ENCODE measurements at places on chromosomes 11 and 22.
A peak's percentile ranks its signal among the peaks of the same experiment; 100 is the strongest.

DNA sequence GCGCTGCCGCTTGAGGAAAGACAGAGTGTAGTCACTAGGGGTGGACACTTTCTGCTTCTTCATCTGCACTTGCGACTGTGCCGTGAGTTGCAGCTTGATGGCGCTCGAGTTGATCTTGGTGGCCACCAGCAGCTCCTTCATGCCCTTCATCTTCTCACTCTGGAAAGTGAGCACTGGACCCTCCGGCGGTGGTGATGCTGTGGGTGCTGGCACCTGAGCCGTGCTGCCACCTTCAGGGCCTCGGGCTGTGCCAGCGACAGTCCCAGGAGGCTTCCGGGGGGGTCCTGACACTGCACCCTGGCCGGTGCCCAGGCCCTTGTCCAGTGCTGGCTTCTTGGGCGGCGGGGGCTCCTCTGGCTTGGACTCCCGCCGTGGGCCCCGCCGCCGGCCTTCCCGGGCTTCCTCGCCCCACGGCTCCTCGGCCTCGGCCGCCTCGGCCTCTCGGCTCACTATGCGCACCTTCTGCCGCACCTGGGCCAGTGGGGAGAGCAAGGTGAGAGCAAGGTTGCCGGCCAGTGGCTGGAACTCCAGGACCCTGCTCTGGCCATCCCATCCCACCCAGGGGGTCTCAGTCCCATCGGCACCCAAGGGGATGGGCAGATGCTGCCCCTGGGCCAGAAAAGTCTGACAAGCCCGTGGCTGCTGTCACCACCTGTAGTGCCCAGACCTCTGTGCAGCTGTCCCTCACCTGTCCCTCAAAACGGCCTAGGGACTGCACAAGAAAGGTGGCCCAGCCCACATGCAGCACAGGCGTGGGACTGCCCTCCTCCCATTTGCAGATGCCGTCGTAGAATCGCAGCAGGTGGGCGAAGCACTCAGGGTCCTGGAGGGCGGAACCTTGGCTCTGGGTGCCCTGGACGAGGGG lies 1.6 kb upstream of the MAP4K2 start:
- DNase-seq, result no peak

GRCh38 chr11:91986218-91986617 lies 238.4 kb upstream of the FAT3 start:
- DNase-seq, result no peak

DNA sequence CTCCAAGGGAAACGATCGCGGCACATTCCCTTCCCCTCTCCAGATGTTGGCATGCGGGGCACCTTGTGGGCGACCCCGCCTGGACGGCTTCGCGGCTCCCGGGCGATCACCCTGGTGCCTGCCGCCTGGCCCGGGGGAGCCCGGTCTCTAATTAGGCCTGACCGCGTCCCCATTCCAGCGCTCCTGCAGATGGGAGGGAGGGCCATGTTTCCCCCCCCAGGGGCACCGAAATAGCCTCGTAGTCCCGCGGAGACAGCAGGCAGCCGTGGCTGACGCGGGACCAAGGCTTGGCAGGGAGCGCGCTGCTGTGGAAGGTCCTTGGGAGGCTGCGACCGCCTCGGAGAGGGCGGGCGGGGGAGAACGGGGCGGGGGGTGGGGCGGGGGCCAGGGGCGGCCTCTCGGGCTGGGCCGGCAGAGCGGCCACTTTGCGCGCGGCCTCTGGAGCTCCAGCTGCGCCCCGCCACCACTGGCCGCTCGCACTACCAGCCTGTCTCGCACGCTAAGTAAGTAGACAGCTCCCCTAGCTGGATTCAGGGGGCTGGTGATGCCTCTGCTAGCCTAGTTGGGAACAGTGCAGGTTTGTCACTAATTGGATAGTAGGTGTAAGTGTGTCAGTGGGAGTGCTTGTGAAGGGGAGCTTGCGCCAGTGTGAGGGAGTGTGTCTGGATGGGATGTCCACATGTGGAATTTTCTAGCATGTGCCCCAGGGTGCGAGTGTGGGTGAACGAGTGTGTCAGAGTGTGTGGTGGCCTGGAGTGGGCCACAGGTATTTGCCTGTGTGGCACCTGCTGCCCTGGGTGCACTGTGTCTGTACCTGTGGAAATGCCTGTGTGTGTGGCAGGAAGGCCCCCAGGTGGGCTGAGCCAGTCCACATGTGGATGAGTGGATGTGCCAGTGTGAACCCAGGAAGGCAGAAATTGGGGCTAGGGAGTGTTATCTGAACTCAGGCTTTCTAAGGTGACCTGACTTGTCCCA lies at the start of gene INSC:
Gene INSC, plus strand, starts transcription at position 423 of the 975 bp plus-strand sequence. CDS start 34,252 bp downstream, outside the sequence.
- peak; percentile 15 for DNase-seq

GRCh38 chr11:44852159-44852747 lies 98.4 kb downstream of the TP53I11 start:
- DNase-seq, result no peak

GRCh38 chr22:38754751-38755154 lies 1.0 kb downstream of the SUN2 start:
- peak; percentile 63 for DNase-seq

DNA sequence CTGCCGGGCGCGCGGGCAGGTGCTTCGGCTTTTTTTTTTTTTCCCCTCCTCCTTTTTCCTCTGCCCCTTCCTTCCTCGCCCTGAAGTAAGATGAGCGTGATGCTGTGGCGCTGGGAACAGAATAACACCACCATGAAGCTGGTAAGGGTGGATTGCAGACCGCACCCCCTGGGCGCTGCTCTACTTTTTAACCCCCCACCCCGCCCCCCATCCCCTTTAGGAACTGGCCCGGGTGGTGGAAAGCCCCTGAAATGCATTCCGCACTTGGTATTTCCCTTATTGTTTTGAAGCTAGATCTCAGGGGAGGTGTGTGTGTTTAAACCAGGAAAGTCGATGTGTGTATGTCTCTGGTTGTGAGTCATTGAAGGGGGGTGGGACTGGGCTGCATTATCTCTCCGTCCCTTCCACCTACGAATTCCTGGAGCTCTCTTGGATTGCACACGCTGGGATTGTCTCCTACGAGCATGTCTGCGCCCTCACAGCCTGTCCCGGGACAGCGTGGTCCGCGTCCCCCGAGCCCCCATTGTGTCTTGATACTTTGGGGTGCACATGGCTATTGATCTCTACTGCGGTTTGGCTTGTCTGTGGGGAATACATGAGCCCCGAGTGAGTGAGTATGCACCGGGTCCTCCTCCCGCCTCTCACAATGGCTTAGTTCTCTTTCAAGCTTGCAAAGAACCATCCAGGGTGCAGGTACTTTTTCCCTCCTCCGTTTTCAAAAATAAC lies 64.9 kb downstream of the NAV2 start:
- DNase-seq, result peak; percentile 62

DNA sequence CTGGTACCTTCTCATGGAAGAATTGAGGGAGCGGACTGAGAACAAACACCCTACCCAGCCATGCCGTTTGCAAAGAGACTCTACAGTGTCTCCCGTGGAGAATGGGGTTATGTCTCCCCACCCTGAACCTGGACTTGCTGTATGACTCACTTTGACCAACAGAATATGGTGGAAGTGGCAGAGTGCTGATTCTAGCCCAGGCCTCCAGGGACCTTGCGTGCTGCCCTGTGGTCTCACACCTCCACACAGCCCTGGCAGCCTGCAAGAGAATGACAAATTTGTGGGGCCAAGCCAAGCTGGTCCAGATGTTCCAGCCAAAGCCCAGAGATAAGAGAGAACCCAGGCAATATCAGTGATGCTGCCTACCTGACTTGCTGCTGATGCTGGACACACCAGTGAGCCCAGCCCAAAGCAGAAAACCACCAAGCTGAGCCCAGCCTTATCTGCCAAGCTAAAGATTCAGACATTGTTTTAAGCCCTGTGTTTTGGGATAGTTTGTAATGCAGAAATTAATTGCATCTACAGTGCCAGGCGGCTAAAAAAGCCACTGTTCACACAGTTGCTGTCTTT lies 8.1 kb upstream of the LINC01488 start:
- no peak for DNase-seq

GRCh38 chr11:125625225-125625629 lies 264 bp downstream of the CHEK1 start:
- DNase-seq, result no peak

Data from cardiac fibroblast (primary cell).